Ammon's horn (tissue), 1 donor: ENCODE measurements at places on chromosomes 13 and 19.
A peak's percentile ranks its signal among the peaks of the same experiment; 100 is the strongest.

DNA sequence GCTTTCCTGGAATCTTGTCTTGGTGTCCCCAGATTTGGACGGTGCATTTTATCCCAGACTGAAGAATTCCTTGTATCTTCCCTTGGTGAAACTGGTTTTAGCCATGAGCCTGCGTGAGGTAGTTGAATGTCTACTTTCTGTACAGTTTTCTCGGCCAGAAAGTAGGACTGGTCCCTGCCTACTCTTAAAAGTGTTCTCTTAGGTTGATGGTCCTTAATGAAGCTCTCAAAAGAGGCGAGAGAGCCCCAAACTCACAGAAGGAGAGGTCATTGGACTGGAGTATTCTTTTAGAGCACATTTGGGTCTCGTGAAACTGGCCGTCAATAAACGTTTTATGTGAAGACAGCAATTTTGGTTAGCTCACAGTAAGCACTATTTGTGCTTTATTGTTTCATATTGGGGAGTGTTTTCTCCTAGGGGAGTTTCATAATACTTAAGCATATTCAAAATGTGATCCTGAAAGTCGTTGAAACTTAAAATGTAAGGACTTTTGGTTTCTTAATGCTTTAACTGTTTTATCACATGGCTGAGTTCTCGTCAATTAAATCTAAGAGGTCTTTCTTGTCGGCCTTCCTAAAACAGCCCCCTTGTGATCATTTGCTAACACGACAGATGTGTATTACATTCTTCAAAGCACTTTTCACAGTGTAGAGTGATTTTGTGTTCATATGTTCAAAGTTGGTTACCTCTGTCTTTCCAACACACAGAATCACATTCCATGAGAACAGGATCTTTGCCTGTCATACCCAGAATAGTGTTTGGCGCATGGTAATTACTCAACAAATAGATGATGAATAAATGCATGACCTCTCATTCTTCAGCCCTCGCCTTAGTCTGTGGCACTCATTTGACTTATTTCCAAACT lies 889 bp downstream of the GTF2F2 start:
- DNase-seq, result no peak

- peak; percentile 74 for DNase-seq
These were observed 2.2 kb upstream of the PLK5 start for GRCh38 chr19:1521636-1522035.

GRCh38 chr13:30113983-30114570 lies 193.3 kb downstream of the KATNAL1 start:
- DNase-seq, result no peak

DNA sequence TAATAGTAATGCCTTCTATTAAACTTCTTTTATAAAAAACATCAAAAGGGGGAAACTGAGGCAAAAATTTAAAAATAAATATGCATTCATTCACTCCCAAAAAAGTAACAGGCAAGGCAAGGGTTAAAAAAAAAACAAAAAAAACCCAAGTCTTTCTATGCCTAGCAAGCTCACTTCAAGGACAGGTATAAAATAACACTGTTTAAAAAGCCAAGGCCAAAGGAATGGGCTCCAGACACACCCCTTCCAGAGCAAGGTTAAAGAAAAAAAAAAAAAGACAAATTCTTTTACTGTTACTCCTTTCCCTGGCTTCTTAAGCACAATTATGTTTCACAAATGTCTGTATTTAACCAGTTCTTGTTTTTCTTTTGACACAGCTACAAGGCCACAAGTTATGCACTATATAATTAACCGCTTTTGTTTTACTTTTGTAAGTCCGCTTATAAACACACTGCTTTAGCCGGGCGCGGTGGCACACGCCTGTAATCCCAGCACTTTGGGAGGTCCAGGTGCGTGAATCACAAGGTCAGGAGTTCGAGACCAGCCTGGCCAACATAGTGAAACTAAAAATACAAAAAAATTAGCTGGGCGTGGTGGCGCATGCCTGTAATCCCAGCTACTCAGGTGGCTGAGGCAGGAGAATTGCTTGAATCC lies 3.6 kb downstream of the SIGLEC11 start:
- no peak for DNase-seq
